ENCODE measurements at places on chromosomes 5 and 9. TPM values are rescaled to one million over a fixed set of nuclear protein-coding genes. Genes with fewer than 3 reads are reported as not detected.

CEP72 gene
- 2.0 TPM for total RNA-seq

GRCh38 chr9:77469515-77470231 is 178.4 kb downstream of the GNA14 start:
- no peak for DNase-seq
- H3K36me3 ChIP-seq: no peaks in the 10 kb centered on the region
- no peaks in the 10 kb centered on the region for H3K27me3 ChIP-seq
- H3K4me1 ChIP-seq: no peaks in the 10 kb centered on the region

DNA sequence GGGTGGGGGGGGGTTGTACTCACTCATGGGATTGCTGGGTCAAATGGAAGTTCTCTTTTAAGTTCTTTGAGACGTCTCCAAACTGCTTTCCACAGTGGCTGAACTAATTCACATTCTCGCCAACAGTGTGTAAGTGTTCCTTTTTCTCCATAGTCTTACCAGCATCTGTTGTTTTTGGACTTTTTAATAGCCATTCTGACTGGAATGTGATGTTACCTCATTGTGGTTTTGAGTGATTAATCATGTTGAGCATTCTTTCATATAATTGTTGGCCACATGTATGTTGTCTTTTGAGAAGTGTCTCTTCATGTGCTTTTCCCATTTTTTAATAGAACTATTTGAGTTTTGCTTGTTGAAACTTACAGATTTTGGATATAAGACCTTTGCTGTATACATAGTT is 94.9 kb upstream of the PLPPR1 start:
- no peaks in the 10 kb centered on the region for H3K4me1 ChIP-seq
- no peak overlapping the region for H3K27ac ChIP-seq
- DNase-seq: no peak
- no peaks in the 10 kb centered on the region for H3K36me3 ChIP-seq
- no peak overlapping the region for H3K4me3 ChIP-seq

DNA sequence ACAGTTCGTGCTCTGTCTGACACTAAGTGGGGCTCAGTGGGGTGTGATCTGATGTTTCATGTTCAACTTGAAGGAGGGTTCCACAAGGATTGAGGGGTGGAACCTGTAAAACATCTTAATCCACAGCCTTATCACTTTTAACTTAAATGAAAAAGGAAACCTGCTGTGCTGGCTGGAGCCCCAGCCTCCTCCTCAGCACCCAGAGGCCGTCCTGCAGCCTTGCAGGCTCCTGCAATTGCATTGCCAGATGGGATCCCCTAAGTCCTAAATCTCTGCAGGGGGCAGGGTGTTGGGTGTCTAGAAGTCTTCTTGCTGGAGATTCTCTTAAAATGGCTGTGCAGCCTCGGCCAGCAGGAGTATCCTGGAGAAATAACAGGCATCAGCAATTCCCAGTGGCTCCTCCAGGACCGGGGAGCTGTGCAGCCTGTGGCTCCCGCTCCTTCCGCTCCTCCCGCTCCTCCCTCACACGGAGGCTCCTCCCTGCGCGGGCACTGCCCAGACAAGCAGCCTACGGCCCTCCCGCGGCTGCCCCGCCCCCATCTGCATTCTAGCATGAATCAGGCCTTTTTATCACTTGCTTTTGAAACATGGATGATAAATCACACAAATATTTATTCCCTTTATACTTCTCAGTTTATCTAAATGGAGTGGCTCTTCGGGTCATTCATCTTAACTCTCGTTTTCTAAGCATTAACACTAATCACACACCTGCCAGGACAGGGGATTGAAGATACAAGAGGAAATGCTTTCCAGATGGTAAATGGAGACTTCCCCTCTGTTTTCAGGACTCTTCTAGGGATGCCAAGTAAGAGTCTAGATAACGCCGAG is 131.0 kb downstream of the ADAMTS16 start:
- H3K4me3 ChIP-seq: peak overlapping the region; percentile 17
- H3K4me1 ChIP-seq: peaks cover 14% of the 10 kb centered on the region
- H3K27me3 ChIP-seq: no peaks in the 10 kb centered on the region
- H3K36me3 ChIP-seq: no peaks in the 10 kb centered on the region

DNA sequence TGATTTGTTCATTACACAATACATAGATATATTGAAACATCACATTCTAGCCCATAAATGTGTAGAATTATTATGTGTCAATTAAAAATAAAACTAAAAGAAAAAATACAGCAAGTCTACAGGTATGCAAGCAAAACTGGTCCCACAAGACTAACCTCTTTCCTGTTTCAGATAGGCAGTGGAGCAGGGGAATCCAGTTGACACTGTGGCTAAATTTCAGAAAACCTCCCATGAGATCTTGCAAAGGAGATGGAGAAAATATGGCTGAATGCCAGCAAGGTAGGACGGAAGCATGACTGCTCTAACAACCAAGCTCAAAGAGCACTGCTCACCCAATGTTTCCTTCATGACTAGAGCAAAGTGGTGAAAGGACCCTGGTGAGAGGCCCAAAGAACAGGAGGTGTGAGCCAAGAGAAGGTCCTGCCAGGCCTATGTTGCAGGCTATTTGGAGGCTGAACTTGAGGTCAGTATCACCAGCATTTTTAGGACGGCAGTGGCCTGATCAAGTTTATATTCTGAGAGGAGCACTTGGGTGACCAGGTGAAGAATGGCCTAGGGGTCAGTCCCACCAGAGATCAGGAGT is 1.1 kb upstream of the SH3TC2 start:
- H3K27ac ChIP-seq: no peak overlapping the region
- H3K4me3 ChIP-seq: no peak overlapping the region
- no peaks in the 10 kb centered on the region for H3K4me1 ChIP-seq
- H3K36me3 ChIP-seq: no peaks in the 10 kb centered on the region
- H3K27me3 ChIP-seq: no peaks in the 10 kb centered on the region

C1QTNF3 gene
- total RNA-seq: 84.1 TPM

NDUFA8 gene
- 31.0 TPM for total RNA-seq

RLN2 gene
- total RNA-seq: not detected

GRCh38 chr5:160520609-160521391 is 99.1 kb downstream of the PTTG1 start:
- no peak overlapping the region for H3K4me3 ChIP-seq
- no peaks in the 10 kb centered on the region for H3K27me3 ChIP-seq
- no peaks in the 10 kb centered on the region for H3K4me1 ChIP-seq
- H3K27ac ChIP-seq: no peak overlapping the region

GRCh38 chr5:136011414-136012001 is 17.3 kb upstream of the TGFBI start:
- peaks cover 42% of the 10 kb centered on the region for H3K4me1 ChIP-seq
- no peaks in the 10 kb centered on the region for H3K36me3 ChIP-seq
- H3K27ac ChIP-seq: peak overlapping the region; percentile 40
- no peaks in the 10 kb centered on the region for H3K27me3 ChIP-seq
- DNase-seq: no peak

DNA sequence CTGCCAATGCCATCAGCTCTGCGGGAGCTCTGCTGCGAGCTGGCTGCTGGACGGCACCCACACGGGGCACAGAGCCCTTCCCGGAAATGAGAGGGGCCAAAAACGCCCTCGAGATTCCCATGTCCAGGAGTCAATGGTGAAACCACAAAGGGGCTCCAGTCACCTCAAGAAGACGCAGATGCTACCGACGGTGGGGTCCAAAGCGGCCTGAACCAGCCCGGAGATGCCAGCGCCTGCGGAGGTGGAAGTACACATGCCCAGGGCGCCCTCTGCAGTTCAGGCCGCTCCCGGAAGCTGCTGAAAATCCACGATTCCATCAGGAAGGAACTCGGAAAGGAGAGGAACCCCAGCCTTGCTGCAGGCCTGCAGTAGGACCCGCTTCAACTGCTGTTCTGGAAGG is 82.4 kb upstream of the SELENOP start:
- DNase-seq: peak; percentile 28
- H3K27ac ChIP-seq: no peak overlapping the region
- H3K4me3 ChIP-seq: no peak overlapping the region
- H3K27me3 ChIP-seq: no peaks in the 10 kb centered on the region

ANKRD31 gene
- total RNA-seq: not detected

GRCh38 chr9:92349771-92350739 is 24.3 kb downstream of the CENPP start:
- no peak overlapping the region for H3K4me3 ChIP-seq
- H3K27ac ChIP-seq: peak overlapping the region; percentile 17
- no peaks in the 10 kb centered on the region for H3K4me1 ChIP-seq
- peak; percentile 80 for DNase-seq

- no peaks in the 10 kb centered on the region for H3K27me3 ChIP-seq
- no peak for DNase-seq
- no peaks in the 10 kb centered on the region for H3K4me1 ChIP-seq
- peaks cover 12% of the 10 kb centered on the region for H3K36me3 ChIP-seq
- no peak overlapping the region for H3K4me3 ChIP-seq
These were observed 130.0 kb upstream of the LHFPL2 start for GRCh38 chr5:78778538-78778937.

IRX1 gene
- total RNA-seq: not detected

DNA sequence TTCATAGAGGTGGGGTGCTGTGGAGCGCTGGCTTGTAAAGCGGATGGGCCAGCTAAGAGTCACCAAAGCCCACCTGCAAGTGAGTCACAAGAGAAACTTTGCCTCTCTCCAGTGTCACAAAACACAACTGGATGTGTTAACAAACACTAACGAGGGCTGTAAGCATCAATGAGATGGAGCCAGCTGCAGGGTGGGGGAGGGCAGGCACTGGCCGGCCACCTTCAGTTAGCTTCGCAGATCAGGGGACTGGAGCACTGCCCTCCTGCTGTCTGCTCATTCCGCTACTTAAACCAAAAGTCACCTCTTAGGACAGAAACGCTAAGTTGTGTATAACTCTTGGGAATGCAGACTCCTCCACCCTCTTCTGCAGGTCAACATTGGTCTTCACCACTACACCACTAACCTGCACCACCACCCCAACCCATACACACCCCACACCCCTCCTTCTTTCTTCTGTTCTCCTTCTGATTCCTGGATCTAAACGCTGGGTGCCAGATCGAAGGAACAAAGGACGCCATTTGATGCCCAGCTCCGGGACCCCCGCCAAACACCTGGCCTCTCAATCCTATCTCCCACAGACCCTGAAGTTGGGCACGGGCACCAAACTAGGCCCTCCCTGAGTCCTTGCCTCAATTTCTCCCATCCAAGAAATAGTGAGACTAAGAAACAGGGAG is 2.1 kb downstream of the ARSI start:
- H3K36me3 ChIP-seq: no peaks in the 10 kb centered on the region
- peaks cover 68% of the 10 kb centered on the region for H3K4me1 ChIP-seq
- H3K4me3 ChIP-seq: no peak overlapping the region
- DNase-seq: no peak

SCGB3A2 gene
- not detected for total RNA-seq

CAAP1 gene
- 15.1 TPM for total RNA-seq

DNA sequence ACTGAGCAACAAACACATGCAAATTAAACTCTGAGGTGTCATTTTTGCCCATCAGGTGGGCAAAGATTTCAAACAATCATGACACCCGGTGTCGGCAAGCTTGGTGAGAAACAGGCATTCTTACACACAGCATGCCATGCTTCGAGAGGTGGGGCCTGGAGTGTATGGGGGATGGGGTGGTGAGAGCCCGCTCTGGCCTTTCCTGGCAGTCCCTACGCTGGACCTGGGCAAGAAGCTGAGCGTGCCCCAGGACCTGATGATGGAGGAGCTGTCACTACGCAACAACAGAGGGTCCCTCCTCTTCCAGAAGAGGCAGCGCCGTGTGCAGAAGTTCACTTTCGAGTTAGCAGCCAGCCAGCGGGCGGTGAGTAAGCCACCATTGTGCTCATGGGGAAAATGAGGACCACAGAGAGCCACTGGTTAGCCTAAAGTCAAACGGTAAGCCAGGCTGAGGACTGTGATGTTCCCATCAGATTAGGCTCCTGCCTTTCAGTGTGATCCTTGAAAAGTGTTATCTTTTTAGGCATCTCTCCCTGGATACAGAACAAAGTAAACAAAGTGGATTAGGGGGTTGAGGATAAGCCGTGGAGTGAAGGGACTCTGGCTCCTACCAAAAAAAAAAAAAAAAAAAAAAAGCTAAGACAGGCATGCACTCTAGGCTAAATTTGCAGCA is 9.4 kb downstream of the MYOZ3 start:
- H3K27me3 ChIP-seq: peaks cover 15% of the 10 kb centered on the region
- no peak for DNase-seq
- H3K4me3 ChIP-seq: no peak overlapping the region
- H3K36me3 ChIP-seq: no peaks in the 10 kb centered on the region
- H3K27ac ChIP-seq: no peak overlapping the region

- H3K36me3 ChIP-seq: no peaks in the 10 kb centered on the region
- peaks cover 48% of the 10 kb centered on the region for H3K4me1 ChIP-seq
- peak overlapping the region; percentile 22 for H3K4me3 ChIP-seq
- peaks cover 99% of the 10 kb centered on the region for H3K27me3 ChIP-seq
- peak; percentile 82 for DNase-seq
These were observed 5.8 kb downstream of the TLX3 start for GRCh38 chr5:171314728-171315385.

DNA sequence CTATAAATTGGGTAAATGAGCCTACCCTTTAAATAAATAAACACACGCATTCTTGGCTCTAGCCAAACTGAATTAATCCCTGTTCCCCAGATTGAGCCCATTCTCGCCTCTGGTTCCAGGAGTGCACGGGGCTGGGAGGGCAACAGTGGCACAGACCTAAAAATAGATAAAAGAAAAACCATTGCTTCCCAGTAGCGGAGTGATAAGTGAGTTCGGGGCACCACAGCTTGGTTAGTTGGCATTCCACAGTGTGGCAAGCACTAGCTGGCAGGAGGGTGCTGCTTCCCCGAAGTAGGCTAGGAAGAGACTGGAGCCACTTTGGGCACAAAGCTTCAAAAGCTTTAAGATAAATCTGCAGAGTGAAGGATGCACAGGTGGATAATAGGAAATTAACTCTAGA is 322.2 kb upstream of the SGCD start:
- no peak overlapping the region for H3K27ac ChIP-seq
- no peaks in the 10 kb centered on the region for H3K36me3 ChIP-seq
- no peak overlapping the region for H3K4me3 ChIP-seq
- H3K27me3 ChIP-seq: no peaks in the 10 kb centered on the region
- H3K4me1 ChIP-seq: no peaks in the 10 kb centered on the region
- DNase-seq: no peak

DNA sequence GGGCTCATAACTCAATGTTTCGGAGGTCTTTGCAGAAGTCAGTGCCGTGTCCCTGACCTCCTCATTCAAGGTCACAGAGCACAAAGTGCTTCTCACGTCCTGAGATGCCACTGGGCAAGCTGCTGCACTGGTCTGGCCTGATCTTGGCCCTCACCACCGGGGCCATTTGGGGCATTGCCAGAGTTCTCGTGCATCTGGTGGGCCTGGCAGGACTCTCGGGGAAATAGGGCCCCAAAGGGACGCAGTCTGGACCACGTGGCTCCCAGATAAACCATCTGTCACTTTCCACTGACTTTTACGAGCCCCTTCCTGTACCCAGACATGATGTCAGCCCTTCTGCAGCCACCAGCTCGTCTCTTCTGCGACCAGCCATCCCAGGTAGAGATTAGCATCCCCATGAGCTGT is 54.8 kb downstream of the HRH2 start:
- no peak overlapping the region for H3K27ac ChIP-seq
- peaks cover 13% of the 10 kb centered on the region for H3K27me3 ChIP-seq
- H3K4me1 ChIP-seq: peaks cover 31% of the 10 kb centered on the region
- no peak overlapping the region for H3K4me3 ChIP-seq

- H3K4me1 ChIP-seq: no peaks in the 10 kb centered on the region
- H3K4me3 ChIP-seq: no peak overlapping the region
- H3K36me3 ChIP-seq: no peaks in the 10 kb centered on the region
- DNase-seq: no peak
- no peaks in the 10 kb centered on the region for H3K27me3 ChIP-seq
- no peak overlapping the region for H3K27ac ChIP-seq
These were observed 151.6 kb downstream of the MACIR start for GRCh38 chr5:103410172-103410571.

HMMR gene
- 1.7 TPM for total RNA-seq

GRCh38 chr5:139964994-139965565 is 78.0 kb downstream of the NRG2 start:
- H3K4me1 ChIP-seq: peaks cover 8% of the 10 kb centered on the region
- no peaks in the 10 kb centered on the region for H3K27me3 ChIP-seq
- no peak for DNase-seq
- no peak overlapping the region for H3K4me3 ChIP-seq
- no peak overlapping the region for H3K27ac ChIP-seq
- H3K36me3 ChIP-seq: no peaks in the 10 kb centered on the region

PTBP3 gene
- 25.8 TPM for total RNA-seq
